ENCODE measurements at places on chromosomes 12 and 14. TPM values are rescaled to one million over a fixed set of nuclear protein-coding genes. Genes with fewer than 3 reads are reported as not detected.
A peak's percentile ranks its signal among the peaks of the same experiment; 100 is the strongest.

The AHSA1 gene
- 219 TPM for total RNA-seq

The SLCO1B1 gene
- not detected for total RNA-seq

GRCh38 chr12:78878459-78878858 is 13.9 kb downstream of the SYT1 start:
- DNase-seq = no peak

GRCh38 chr12:31736472-31736871 is 7.7 kb upstream of the AMN1 start:
- peak; percentile 73 for DNase-seq
